ENCODE measurements at places on chromosomes 5 and 9.

- DNase-seq: no peak
Observed at GRCh38 chr5:50302815-50303490, 138.1 kb downstream of the EMB start.

DNA sequence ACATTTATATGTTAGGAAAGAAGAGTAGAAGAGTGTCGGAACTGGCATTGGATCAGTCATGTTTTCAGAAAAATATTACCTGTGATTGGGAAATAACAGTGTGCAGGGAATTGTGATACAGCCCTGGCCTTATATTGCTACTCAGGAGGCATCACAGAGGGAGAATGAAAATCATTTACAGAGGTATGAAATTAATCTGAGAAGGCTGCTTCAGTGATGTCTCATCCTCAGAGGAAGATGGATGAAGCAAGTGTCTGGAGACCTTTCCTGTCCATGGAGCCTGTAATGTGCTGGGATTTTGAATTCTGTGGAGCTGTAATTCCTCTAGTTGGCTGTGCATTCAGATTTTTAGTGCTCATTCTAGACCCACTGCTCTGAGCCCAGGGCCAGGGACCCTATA is 3.8 kb downstream of the ACTBL2 start:
- no peak for DNase-seq

- no peak for DNase-seq
Observed at GRCh38 chr5:169020102-169020501, 280.8 kb downstream of the SLIT3 start.

- no peak for DNase-seq
Observed at GRCh38 chr9:94867842-94868312, 141.4 kb downstream of the AOPEP start.

GRCh38 chr9:77614645-77615044 is 33.5 kb downstream of the GNA14 start:
- no peak for DNase-seq

DNA sequence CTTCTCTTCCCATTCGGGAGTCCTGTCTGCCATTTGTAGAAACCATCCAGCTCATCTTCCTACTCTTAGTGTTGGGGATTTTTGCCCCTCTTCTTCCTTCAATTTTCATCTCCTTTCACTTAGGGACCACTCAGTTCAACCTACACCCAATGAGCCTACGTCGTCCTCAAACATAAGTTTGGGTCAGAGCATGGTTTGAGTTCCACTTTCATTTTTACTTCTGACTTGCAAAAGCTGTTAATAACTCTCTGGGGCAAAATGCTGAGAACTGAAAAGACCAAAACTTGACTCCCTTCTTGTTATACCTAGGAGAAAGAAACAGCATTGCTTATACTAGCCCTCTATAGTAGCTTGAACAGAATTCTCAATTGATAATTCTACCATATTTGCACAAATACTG is 381.5 kb upstream of the MPDZ start:
- DNase-seq: no peak

- no peak for DNase-seq
Observed at GRCh38 chr5:14231156-14231555, 88.0 kb downstream of the TRIO start.

DNA sequence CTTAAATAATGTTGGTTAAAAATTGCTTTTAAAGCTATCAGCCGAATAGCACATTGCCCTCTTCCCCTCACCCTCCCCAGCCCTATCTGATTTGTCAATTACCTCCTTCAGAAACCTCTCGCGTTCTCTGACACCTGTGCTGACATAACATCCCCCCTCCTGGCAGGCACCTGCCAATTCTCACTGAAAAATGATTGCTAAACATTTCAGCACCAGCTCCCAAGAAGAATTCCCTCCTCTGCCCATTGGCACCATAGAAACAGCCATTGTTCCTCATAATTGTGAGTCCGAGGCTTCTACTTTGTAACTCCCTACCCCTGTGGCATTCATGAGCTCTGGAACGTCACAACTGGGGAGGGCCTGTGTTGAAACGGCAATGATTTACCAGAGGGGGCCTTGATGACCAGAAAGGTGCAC is 20.2 kb downstream of the CDH6 start:
- no peak for DNase-seq

DNA sequence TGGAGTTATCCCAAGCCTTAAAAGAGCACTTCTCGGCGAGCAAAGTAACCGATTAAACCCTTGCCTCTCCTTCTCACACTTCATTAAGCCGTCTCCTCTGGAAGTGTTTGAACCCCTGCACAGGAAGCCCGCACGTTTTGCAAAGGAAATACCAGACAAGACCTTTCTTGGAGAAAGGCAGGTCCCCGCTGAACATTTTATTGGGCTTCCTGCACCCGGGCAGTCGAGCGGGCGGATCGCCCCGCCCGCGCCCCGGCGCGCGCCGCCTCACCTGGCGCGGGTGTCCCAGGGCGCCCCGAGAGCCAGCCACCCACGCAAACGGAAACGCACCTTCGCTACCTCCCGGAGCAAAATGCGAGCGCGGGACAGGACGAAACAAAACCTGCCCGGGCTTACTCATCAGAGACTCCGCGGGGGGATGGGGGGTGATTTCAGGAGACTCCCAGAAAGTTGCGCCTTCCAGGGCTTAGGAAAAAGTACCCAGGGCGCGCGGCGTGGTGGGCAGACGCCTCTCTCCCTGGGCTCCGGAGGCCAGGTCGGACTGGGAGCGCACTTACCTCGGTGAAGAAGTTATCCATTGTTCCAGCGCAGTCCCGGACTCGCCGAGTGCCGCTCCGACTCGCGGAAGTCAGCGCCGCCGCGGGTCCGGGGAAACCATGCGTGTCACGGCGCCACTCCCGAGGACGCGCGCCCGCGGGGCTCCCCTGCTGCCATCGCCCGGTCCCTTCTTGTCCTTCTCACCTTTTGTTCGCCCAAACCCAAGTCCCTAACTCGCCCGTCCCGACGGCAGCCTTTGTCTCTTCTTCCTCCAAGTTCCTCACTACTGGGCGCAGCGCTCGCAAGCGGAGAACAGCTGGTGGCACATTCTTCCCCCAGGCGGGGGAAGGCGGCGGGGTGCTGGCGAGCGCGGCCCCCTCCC is 598 bp downstream of the MYO10 start:
- no peak for DNase-seq

DNA sequence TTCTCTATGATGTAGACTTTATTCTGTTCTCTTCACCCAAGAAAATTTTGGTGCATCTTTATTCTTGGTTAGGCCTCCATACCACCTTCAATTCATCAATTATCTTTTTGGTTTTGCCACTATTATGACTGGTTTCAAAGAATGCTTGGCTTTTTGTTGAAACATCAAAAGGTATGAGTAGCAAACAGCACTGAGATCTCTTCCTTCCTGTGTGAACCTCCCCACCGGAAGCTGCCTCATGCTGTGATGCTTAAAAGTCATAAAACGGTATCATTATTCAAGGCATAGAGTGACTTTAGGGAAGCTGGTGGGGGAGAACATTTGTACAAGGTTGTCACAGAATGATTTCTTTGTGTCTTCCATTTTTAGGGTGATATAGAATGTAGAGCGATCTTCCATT is 70.6 kb downstream of the IQGAP2 start:
- peak; percentile 71 for DNase-seq

- no peak for DNase-seq
Observed at GRCh38 chr9:115443890-115444289, 325.9 kb upstream of the TNC start.

DNA sequence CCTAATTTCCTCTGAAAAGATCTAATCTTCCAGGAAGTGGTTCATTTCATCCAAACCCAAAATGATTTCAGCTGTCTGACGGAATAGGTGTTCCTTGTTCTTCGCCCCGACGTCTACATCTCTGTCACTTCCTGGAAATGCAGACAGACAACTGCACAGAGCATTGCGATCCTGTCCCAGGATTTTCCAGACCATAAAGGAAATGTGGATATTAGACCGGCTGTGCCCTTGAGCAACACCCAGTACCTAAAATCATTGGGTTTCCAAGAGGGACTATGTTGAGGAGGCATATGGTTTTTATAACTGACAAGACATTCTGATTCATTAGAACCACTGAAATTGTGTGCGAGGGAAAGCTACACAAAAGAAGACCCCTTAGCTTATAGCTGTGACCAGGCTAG is 74.2 kb downstream of the MSX2 start:
- DNase-seq: no peak

- DNase-seq: no peak
Observed at GRCh38 chr5:15798006-15798405, 298.0 kb downstream of the FBXL7 start.

- DNase-seq: no peak
Observed at GRCh38 chr5:5353681-5354080, 68.8 kb upstream of the ICE1 start.

DNA sequence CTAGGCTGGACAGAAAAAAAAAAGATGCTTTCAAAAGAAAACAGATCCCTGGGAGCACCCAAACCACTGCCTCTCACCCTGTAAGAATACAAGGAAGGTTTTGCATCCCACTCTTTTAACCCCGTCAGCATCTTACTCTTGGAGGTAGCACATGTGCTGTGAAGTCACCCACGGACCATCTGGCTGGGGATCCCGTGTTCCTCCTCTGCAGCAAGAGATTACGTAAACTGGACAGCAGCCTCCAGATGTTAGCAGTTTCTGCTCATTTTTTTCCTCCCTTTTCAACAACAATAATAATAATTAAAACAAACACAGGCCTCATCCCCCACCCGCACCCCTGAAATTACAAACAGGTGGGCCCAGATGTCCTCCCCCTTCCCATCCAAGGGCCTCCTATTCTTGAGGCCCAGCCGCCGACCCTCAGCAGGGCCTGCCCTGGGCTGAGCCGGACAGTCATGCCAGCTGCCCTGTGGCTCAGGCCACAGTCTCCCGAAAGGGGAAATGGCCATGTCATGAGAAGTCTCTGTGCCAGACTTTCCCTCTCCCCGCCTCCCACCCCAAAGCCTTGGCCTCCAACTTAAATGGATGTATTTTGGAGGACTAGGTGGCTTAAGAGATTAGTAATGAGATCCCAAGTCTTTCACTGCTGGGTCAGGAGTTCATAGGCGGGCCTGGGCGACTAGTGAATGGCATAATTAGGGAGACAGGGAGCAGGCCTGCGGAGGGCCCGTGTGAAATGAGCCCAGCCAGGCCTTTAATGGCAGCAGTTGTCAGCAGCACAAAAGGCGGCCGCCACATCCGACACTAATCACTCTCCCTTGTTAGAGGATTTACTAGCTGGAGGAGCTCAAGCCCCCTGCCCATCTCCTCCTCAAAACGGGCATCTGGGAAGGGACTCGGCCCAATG is 165.1 kb downstream of the PAPPA start:
- DNase-seq: no peak

DNA sequence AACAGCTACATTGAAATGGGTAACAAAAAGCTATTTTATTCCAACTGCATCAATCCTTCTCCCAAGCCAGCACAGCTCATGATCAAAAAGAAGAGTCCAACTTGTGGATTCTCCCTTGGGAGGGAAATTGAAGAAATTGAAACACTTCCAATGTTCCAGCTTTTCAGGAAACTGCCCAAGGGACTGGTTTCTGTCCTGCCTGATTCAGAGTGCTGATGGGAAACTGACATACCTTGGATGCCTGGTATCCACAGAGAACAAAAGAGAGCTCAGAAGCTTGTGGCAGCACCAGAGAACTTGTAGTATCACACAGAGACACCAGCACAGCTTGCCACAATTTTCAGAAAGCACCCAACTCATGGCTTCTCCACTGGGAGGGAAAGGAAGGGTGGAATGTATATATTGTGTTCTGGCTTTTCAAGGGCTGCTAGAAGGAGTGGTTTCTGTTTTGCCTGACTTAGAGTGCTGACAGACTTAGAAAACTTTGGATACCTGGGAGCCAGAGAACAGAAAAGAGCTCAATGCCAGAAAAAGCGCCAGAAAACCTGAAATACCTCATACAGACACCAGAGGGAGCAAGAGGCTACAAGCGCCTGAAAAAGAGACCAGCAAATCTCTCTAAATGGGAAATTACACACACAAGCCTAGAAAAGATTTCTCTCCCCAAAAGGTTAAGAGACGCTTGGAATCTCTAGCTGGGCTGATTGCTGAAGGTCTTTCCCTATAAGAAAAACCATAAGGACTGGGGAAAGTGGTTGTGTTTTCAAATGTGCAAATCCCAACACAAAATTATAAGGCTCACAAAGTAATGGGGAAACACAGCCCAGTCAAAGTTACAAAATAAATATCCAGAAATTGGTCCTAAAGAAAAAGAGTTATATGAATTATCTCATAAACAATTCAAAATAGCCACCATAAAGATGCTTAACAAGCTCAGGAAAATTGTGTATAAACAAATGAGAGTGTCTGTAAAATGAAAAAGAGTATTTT is 178.8 kb downstream of the SPOCK1 start:
- DNase-seq: peak; percentile 8

GRCh38 chr5:138763037-138763778 is 10.0 kb downstream of the CTNNA1 start:
- DNase-seq: no peak

- DNase-seq: no peak
Observed at GRCh38 chr5:53594419-53594818, 34.0 kb downstream of the NDUFS4 start.

DNA sequence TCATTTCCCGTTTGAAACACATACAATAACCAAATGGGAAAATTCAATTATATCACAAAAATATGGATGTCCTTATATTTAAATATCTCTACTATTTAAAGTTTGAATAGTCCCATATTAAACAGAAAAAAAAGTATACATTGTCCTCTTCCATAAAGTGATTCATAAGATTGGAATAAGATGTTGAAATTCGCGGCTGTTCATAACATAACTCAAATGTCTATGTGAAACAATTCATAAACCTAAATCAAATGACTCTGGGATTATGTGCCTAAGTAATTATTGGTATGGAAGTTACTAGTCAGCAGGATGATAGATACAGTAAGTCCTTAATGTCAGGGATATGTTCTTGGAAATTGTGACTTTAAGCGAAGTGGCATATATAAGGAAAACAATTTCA is 3.9 kb upstream of the EFNA5 start:
- no peak for DNase-seq
